Karpas-422 (cell line): ENCODE measurements at places on chromosomes 7 and 10.
A peak's percentile ranks its signal among the peaks of the same experiment; 100 is the strongest.

- no peak for DNase-seq
Observed at GRCh38 chr7:27420702-27421101, 178.1 kb downstream of the EVX1 start.

GRCh38 chr10:1160561-1161314 lies 104.6 kb downstream of the WDR37 start:
- no peak for DNase-seq

- DNase-seq = peak; percentile 48
Observed at GRCh38 chr7:49885593-49886285, 112.3 kb downstream of the VWC2 start.

- no peak for DNase-seq
Observed at GRCh38 chr10:14491811-14492210, 161.1 kb upstream of the FRMD4A start.

DNA sequence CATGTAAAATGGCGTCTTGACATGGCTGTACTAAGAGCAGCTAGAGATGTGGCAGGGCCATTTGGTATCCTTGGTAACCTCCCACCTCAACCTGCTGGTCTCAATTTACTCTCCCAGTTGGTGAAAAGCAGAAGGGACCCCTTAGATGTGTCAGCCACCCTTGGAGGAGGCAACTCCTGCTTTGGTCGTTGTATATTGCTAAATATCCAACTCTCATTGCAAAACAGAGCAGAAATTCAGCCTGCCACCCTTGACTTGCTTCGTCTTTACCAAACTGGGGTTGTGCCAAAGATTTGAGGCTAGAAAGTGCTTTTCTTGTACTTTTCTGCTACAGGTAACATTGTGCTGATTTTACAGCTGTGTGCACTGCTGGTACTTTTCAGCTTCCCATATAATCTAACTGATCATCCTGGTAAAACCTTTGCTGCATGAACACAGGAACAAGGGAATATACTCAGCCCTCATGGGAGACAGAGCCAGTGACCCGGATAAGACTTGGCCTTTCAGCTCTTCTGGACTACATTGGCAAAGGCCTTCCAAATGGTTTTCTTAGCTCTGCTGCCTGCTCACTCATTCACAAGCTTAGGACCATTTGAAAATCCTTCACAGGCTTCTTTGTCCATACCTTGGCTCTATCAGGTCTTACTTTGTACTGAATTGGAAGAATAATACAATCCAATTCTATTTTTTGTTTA lies 2.2 kb upstream of the VSTM4 start:
- DNase-seq = no peak

DNA sequence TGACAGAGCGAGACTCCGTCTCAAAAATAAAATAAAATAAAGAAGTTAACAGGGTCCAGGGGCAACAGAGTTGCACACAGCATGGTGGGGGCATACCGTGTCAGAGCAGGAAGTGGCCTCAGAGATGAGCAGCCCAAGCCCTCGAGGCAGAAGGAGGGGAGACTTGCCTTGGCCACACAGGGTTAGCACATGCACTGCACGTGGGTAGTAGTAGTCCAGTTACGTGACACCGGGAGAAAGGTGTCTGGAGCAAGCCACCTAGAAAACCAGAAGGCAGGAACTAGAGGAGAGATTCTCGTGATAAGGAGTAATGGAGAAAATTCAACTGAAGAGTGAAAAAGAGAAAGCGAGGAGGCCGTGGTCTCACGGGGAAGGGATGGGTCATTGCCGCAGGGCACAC lies 9.8 kb upstream of the DENND2A start:
- DNase-seq = no peak

DNA sequence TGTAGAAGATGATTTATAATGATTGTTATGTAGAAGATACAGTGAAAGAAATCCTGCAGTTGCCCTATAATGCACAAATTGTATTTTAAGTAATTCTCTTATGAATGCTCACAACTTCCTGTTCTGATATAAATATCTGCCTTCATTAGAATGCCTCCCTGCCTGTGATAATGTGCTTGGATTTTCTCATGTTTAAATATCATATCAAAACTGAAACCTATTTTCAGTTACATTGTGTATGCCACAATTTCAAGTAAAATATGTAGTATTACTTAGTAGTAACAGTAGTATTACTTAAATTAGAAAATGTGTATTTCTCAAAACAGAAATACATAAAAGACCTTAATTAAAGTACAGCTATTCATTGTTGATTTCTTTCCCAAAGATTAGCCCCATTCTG lies 41.1 kb upstream of the TFEC start:
- no peak for DNase-seq

- DNase-seq = no peak
Observed at GRCh38 chr7:159098424-159098786, 46.3 kb downstream of the VIPR2 start.
